ENCODE measurements at places on chromosomes 12 and 14. TPM values are rescaled to one million over a fixed set of nuclear protein-coding genes. Genes with fewer than 3 reads are reported as not detected.

Gene POTEM
- not detected for total RNA-seq

Gene MNAT1
- 70.6 TPM for total RNA-seq

Gene ALKBH1
- 11.9 TPM for total RNA-seq

Gene PPM1H
- 55.3 TPM for total RNA-seq

Gene TAS2R42
- total RNA-seq, result not detected

Gene PTHLH
- 6.1 TPM for total RNA-seq

Gene VRTN
- total RNA-seq, result not detected

Gene CD27
- 0.53 TPM for total RNA-seq

Gene MORN3
- total RNA-seq, result 4.4 TPM

Gene DAD1
- 113 TPM for total RNA-seq

Gene TPH2
- total RNA-seq, result 1.7 TPM

Gene TSPAN8
- total RNA-seq, result 2.3 TPM

Gene NOVA1
- 104 TPM for total RNA-seq

Gene CATSPERB
- total RNA-seq, result not detected

Gene CCDC198
- total RNA-seq, result not detected

Gene C14orf132
- total RNA-seq, result 178 TPM

Gene GPR84
- total RNA-seq, result 0.97 TPM

Gene GPR132
- 1.9 TPM for total RNA-seq

Gene DHH
- 0.45 TPM for total RNA-seq

Gene PLEKHG7
- total RNA-seq, result not detected

Gene DDX23
- total RNA-seq, result 66.1 TPM

Gene SOAT2
- not detected for total RNA-seq

Gene COX8C
- not detected for total RNA-seq

Gene KRT8
- 0.76 TPM for total RNA-seq

Gene KLHDC1
- 28.8 TPM for total RNA-seq

Gene TMEM52B
- total RNA-seq, result 1.1 TPM

Gene KRT85
- total RNA-seq, result not detected

Gene PLA2G1B
- not detected for total RNA-seq

Gene NUAK1
- total RNA-seq, result 128 TPM

Gene HOXC9
- total RNA-seq, result not detected

Gene TEAD4
- total RNA-seq, result 4.0 TPM

Gene MYO1H
- total RNA-seq, result not detected

Gene POTEG
- not detected for total RNA-seq

Gene IFNG-AS1
- 0.42 TPM for total RNA-seq

Gene C12orf54
- 2.2 TPM for total RNA-seq

Gene TIGAR
- total RNA-seq, result 18.9 TPM

Gene CRIP2
- total RNA-seq, result 127 TPM

Gene IGF1
- total RNA-seq, result 3.8 TPM

Gene PYGL
- 7.9 TPM for total RNA-seq

Gene HSPB8
- 149 TPM for total RNA-seq

Gene DDN
- 148 TPM for total RNA-seq

Gene TTC7B
- total RNA-seq, result 185 TPM

Gene DNAJC22
- total RNA-seq, result 1.7 TPM

Gene VRK1
- total RNA-seq, result 27.2 TPM

Gene GATC
- 26.9 TPM for total RNA-seq

Gene CLEC6A
- not detected for total RNA-seq

Gene PLBD1
- total RNA-seq, result 1.4 TPM

Gene DAO
- total RNA-seq, result 0.68 TPM

Gene BHLHE41
- 120 TPM for total RNA-seq

Gene TSHR
- total RNA-seq, result not detected
